ENCODE measurements at places on chromosomes 1 and 21.

- no peak for DNase-seq
These were observed 186.8 kb downstream of the LTN1 start for GRCh38 chr21:28805885-28806284.

DNA sequence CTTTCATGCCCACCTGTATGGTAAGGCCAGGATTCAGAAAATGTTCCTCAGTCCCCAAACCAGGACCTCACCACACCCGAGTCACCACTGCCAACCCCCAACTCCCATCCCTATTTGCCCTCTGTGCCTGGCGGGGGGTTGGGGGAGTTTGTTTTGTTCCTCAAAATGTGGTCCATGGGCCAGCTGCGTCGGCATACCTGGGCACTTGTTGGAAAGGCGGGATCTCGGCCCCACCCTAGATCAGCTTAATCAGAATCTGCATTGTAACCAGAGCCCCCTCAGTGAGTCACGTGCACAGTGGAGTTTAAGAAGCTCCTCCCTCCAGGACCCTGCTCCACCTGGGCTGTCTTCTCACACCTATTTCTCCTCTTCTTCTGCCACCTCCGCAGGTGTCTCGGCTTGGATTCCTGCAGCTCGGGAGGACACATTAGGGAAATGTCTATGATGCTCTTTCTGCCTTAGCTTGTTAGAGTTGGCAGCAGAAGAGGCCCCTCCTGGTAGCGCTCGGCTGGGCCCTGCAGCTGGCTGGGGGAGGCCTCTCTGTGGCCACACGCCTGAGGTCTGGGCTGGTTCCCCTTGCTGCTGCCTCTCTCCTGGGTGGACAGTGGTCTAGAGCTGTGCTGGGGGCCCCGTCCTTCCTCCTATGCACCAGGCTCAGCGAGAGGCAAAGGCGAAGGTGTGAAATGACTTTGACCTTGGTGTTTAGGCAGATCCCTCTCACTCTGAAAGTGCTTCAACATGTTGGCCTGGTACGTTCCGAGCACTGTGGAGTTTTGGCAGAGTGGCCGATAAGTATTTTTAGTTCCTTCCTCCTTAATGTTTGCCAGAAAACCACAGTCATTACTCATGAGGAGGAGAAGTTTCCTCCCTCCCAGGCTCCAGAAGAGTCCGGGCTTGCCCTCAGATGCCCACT lies 41.8 kb upstream of the CAMTA1 start:
- no peak for DNase-seq

DNA sequence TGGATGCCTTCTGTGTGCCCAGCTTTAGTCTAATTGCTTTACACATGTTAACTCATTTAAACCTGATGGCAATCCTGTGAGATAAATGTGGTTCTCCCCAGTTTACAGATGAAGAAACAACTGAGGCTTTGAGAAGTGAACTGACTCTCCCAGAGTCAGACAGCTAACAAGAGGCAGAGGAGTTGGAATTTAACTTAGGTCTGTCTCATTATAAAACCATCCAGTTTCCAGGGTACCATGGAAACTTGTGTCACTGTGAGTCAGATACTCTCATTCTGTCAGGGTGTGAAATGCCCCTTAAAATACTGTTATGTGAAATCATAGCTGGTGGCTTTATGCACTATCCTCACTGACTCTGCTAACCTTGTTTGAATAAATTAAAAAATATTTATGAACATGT lies 206.6 kb downstream of the PBX1 start:
- no peak for DNase-seq

- no peak for DNase-seq
These were observed 31.5 kb downstream of the PADI4 start for GRCh38 chr1:17339521-17339920.

DNA sequence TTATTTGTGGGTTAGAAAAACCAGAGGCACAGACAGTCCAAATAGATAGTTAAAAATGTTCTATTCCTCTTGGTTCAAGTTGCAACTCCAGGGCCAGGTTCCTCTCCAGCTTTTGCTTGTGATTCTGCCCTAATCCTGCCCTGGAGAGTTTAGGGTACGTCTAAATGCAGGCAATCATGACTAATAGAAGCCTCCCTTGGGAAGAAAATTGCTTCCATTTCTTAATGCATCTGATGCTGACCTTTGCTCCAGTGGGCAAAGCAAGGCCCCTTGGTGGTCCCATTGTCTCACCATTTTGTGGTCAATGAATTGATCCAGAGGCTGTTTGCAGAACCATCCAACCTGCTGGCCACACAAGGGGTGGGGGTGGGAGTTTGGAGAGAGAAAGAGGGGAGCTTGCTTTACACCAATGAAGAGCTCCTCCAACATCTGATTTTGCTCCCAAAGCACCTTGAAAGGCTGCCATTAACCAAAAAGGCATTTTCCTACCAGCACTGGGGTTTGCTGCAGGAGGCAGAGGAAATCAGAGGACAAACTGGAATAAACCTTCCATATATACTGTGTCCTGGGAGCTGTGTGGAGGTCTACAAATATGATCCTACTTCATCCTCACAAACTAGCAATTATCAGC lies 31.3 kb downstream of the C8B start:
- no peak for DNase-seq

DNA sequence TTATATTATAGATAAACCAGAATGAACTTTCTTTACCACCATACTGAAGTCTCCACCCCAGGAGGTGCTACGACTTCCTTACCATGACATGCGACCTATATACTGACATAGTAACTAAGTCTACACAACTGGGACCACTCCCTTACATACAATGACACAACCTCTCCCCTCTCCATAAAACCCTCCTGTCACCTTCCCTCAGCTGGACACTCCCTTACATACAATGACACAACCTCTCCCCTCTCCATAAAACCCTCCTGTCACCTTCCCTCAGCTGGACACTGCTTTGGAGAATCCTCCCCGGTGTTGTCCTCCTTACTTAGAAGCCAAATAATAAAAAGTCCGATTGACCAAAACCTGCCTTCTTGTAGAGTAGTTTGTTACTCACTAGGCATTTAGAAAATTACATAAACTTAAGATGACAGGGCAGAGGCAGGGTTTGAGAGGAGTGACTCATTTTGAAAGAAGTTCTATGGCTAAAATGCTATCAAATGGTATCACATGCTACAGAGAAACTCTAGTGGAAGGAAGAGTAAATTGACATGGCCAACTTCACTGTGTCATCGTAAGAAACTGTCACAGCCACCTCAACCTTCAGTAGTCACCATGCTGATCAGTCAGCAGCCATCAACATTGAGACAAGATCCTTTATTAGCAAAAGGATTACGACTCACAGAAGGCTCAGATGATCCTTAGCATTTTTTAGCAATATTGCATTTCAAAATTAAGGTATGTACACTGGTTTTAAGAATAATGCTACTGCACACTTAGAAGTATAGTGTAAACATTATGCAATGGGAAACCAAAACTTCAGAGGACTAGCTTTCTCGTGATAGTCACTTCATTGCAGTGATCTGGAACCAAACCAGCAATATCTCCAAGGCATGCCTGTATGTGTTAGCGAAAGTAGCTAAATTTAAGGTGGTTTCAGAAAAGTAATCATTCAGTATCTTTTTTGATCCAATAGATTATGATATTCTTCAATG lies 56.4 kb downstream of the AHCTF1 start:
- no peak for DNase-seq

DNA sequence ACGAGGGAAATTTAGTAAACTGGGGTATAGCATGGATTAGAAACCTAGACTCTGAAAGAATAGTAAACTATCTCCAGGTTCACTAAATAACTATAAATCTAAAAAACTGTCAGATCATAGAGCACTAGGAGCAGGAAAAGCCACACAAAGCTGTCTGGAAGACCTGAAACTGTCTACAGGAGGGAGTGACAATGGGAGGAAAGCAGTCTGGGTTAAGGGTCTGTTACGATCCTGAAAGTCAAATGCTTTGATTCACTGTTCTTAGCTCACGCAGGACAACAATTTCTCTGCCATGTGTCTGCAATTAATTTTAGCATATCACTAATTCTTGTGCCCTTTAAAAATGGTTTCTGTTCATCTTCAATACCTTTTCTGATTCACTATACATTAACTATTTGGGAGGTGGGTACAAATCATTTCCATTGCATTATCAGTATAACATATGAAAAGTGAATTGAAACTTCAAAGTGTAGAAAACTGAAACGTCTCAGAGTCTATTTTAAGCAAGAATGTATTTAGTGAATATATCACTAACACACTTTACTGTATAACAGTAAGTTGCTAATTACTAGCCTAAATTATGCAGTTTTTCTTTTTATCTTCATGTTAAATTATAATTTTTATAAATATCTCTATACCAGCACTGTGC lies 18.4 kb downstream of the CEP170 start:
- DNase-seq: no peak

- no peak for DNase-seq
These were observed 1.0 kb upstream of the KCNC4 start for GRCh38 chr1:110208916-110209645.

DNA sequence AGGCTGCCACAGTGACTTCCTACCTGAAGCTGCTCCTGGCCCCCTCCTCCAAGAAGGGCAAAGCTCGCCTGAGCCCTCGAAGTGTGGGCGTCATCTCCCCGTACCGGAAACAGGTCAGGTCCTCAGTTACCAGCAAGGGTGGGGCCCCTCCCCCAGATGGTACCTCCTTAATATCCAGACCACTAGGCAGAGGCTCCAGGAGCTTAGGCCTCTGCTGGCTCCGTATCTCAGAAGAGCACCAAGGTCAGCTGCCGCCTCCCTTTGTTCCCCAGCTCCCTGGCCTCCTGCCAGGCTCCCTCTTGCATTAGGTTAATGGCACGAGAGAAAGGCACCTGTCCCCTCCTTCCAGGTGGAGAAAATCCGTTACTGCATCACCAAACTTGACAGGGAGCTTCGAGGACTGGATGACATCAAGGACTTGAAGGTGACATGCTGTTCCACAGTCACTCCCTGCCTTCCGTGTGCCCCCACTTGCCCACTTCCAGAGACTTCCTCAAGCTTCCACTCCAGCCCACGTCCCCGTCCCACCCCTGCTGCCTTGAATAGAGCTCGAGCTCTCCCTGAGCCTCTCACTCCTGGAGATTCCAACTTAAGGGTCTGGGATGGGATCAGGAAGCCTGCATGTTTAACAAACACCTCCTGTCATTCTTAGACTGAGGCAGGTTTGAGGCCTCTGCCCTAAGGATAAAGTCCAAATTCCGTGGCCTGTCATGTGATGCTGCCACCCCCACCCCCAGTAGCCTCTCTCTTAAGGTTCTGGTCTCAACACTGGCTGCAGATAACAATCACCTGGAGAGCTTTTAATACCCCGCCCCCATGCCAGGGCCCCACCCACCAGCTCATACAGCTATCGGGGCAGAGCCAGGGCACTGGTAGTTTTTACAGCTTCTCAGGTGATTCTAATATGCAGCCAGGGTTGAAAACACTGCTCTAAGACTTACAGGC lies 8.3 kb downstream of the RHOC start:
- DNase-seq: no peak

All from stimulated activated CD4-positive, alpha-beta T cell treated with anti-CD3 and anti-CD28 coated beads, Interleukin-15, amount 100 ng/mL, for 1 hour (primary cell).